Occipital lobe (tissue), 3 donors: ENCODE measurements at places on chromosomes 6 and 20.

DNA sequence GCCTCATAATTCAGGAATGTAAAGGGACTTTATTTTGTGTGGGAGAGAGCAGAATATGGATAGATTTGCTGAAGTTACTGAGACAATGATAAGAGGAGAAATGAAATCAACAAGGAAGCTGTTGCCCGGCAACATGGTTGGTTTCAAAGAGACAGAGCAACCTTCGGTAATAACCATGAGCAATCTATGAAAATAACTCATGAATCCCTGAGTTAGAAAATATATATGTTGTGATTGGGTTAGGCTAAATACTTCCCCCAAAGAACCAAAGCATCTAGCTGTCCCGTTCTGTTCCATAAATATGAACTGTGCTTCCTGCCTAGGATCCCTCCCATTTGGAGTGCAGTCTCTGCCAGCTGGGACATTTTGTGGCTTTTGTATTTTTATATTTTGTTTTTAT, 23.1 kb downstream of the SERPINB1 start:
- DNase-seq: no peak

GRCh38 chr20:36656733-36657132, 10.7 kb upstream of the SLA2 start:
- no peak for DNase-seq

DNA sequence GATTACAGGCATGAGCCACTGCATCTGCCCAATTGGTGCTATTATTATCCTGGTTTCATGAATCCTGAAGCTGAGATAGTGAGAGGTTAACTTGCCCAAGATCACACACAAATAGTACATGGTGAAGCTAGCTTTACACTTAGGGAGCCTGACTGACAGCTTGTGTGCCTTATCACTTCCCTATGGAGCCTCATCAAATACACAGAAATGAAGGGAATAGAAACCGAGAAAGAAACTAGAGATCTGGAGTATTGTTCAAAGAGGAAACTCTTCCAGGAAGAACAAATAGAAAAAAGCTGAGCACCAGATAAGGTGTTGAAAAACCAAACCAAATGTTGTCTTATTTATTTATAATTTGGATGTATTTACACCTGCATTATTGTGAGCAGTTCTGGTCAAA, 155.0 kb upstream of the CITED2 start:
- no peak for DNase-seq

DNA sequence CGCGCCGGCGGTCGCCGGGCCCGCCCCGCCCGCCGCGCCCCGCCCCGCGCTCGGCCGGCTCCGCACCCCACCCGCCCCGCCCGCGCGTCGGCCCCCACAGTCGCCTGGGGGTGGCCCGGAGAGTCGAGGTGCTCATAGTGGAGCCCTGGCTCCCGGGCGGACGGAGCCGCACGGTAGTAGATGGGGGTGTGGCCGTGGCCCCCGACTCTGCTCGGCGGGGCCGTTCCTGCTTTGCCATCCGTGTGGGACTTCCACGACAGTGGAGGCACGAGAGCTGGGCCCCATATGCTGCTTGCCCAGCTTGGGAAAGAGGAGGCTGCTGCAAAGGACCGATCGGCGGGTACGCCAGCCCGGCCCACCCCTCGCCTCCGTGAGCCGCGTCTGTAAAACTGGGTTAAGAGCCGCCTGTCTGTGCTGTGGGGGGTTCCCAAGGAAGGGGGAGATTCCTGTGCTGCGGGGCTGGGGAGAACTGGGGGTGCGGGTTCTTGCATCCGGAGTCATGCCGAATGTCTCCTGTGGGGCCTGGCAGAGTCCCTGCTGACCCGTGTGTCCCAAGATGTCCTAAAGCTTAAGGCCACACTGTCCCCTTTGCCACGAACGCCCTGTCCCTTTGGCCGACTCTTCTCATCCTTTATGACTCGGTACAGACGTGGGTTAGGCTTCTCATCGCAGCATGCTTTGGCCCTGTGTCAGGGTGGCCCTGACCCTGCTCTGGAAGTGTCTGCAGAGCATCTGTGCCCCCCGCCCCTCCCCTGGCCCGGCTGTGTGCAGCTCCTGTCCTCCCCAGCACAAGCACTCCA, at the start of gene OPRL1:
Gene OPRL1 (plus strand): TSS at position 70 of the 800 bp plus-strand sequence. CDS start 12,639 bp downstream, outside the sequence.
- DNase-seq: no peak

DNA sequence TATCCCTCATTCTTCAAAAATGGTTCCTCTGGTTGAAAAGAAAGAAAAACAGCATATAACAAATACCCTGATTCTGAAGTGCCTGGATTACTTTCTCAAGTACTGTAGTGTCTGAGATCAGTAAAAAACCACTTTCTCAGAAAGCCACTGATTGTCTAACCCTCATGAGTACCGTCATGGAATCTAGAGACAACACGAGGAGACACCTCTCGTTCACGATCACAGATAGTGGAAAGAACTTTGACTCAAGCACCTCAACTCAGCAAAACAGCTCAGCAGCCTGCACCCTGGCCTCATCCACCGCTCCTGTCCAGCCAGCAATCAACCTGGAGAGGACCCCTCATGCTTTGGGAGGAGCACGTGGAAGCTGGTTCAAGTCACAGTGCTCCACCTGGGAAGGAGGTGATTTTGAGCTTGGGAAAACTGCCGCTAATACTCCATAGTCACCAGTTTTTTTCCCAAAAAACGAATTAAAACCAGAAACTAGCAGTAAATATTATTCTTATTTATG, 1.0 kb downstream of the SCML4 start:
- no peak for DNase-seq

- no peak for DNase-seq
Measured at GRCh38 chr6:68640491-68640835, 5.4 kb downstream of the ADGRB3 start.

DNA sequence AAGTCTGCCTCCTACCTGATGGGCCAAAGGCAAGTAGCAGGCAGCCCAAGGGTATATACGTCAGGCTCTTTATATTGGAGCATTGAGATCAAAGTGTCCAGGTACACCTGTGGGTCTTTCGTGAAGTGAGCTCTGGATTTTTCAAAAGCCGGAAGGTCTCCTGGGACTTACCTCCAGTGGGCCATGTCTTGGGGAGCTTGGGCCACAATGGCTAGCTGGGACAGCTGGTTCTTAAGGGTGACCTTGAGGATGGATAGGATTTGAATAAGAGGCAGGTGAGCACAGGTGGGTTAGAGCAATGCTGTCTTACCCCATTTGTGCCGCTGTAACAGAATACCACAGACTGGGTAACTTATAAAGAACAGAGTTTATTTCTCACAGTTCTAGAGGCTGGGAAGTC, 153.4 kb downstream of the CDC5L start:
- no peak for DNase-seq

DNA sequence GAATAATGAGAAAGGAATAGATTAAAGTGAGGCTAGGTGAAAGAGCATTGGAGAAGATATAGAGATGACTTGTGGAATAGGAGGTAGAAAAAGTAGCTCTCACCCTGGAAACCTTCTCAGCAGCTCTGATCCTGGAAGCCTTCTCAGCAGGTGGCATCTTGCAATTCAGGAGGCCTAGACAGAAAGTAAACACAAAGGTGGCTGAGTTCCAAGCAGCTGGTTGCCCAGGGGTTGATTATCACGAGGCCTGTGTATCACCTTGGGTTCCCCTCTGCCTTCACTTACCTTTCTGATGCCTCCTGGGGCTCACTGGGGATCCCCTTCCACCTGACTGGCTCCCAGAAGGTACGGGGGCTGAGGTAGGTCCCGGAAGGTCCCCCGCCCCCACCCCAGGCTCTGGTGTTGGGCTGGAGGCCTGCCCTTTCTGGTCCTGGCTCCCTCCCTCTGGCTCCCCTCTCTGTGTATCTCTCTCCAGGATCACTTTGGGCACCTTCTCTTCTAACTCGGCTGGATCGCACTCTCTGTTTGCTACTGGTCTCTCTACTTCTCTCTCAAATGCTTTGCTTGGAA, 9.7 kb downstream of the MDC1 start:
- DNase-seq: no peak

DNA sequence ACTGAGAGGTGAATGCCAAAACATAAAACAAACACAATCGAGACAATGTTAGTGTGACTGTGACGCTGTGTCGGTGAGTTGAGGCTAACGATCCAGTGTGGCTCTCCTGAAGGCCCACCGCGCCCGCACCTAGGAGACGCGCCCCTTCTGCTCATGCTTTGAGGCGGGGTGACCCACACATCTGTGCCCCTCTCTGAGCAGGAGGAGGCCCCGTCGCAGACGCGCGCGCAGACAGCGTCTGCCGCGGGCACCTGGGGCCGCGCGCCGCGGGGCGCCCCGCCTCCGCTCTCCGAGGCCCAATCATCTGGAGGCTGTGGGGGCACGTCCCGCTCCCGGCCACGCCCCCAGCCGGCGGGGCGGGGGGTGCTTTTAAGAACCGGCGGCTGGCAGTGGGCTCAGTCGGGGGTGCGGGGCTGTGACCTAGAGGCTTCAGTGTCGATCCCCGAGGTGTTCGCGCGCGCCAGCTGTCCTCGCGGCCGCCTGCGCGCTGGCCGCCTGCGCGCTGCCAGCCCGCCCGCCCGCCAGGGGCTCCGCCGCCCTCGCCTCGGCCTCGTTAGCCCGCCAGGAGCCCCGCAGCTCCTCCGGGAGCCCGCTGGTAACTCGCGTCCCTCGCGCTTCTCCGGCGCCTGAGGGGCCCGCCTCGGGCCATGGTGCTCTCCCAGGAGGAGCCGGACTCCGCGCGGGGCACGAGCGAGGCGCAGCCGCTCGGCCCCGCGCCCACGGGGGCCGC, at the start of gene SLC16A10:
Gene SLC16A10 (plus strand): TSS at position 398 of the 730 bp plus-strand sequence. CDS start 250 bp downstream, at position 648.
- DNase-seq: peak; percentile 59
